Fibroblast of skin of left biceps (primary cell): ENCODE measurements at places on chromosomes 13 and 19.
A peak's percentile ranks its signal among the peaks of the same experiment; 100 is the strongest.

DNA sequence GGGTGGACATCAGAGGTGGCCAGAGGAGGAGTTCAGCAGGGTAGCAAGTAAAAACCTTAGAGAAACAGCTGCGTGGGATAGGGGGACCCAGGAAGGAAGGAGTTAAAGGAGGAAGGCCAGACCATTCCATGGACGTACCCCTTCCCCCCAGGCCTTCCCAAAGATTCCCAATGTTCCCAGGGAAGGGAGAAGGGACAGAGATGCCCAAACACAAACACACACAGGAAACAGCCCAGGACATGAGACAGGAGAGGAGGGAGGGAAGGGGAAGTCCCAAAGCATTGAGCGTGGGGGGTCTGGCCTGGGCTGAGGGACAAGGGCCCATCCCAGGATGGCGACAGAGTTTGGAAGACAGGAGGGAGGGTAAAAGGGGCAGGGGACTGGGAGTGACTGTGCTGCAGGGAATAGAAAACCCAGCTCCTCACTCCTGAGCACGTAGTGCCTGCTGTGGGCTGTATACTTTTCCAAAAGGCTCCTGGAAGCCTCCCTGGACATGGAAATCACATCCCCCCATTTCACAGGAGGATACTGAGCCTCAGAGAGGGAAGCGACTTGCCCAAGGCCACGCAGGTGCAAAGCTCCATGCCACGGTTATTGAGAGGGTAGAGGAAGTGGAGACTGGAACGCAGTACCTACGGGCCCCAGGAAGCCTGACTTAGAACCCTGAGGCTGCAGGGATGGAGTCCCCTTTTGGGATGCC is 1.1 kb downstream of the SYDE1 start:
- DNase-seq: no peak

DNA sequence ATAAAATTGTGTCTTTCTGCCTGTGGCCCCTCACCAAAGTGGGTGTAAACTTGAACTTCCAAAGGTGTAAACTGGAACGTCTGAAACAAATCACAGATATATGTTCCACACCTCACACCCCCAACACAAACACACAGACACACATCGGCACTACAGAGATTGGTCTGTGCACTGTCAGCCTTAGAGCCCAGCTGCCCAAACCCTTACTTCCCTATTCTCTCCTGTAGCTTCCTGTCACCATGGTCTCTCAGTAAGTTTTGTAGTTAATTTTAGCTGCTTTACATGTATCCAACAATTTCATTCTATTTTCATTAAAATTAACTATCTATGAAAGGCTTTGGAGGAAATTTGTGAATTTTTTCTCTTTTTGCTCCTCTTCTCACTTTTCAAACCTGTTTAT is 5.4 kb downstream of the TM9SF2 start:
- no peak for DNase-seq

GRCh38 chr19:517721-518597 is 10.7 kb downstream of the TPGS1 start:
- DNase-seq: peak; percentile 96

GRCh38 chr19:10535613-10536012 is 8.1 kb upstream of the ATG4D start:
- DNase-seq: no peak

- DNase-seq: no peak
These were observed 49.6 kb downstream of the MLLT1 start for GRCh38 chr19:6229951-6230712.

DNA sequence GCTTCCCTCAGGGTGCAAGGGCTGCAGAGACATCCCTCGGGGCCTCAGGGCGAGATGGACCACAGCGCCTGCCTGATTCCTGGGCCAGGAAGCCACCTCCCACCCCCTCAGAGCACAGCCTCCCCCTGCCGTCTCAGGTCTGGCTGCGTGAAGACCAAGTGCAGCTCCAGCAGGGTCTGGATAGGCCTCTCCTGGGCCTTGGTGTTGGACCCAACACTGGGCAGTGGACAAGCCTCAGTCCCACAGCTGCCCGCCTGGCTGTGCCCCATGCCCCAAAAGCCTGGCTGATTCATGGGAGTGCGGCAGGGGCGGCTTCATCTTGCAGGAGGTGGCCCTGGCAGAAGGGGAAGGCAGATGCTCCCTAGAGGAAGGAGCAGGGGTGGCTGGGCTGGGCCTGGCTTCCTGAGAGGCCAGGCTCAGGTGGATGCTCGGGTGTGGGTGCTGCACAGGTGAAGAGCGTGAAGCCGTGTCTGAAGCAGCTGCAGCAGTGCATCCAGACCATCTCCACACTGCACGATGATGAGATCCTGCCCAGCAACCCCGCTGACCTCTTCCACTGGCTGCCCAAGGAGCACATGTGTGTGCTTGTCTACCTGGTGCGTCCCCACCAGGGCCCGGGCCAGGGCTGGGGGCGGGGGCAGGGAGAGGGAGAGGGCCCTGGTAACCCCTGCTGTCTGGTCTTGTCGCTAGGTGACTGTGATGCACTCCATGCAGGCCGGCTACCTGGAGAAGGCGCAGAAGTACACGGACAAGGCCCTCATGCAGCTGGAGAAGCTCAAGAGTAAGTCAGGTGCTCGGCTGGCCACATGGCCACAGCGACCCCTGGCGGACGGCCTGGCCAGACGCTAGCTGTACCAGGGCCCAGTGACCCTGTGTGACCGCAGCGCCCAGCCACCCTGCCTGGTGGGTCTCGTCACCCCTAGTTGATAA is 21.7 kb downstream of the MAU2 start:
- DNase-seq: no peak

DNA sequence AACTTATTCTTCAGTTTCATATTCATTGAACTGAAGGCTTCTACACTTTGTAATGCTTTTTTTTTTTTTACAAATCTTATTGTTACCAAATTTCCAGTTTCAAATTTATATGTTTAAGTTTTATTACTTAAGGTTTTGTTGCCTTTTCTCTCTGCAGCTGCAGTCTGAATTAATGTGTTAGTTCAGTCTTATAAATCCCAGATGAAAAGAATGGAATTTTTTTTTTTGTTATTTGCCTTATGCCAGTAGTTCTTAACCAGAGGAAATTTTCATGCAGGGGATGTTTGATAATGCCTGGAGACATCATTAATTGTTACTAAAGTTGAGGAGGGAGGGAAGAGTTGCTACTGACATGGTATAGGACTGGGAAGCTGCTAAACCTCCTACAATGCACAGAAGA is 367.9 kb upstream of the SPRY2 start:
- DNase-seq: no peak

DNA sequence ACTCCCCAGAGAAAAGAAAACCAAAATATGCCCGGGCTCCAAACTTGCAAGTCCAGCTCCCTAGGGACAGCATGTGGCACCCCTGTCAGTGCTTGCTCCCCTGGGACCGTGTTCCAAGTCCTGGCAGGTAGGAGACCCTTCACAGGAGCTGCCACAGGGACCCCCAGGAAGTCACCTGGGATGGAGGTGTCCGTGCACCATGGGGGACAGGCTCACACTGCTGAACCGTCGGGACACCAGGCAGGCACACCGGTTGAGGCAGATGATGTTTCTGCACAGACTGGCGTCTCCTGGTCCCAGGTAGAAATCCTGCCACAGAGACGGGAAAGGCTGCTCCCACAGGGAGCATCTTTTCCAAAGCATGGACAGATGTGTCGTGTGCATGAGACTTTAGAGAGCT is 11.7 kb upstream of the PROZ start:
- DNase-seq: no peak

- no peak for DNase-seq
These were observed 507.4 kb downstream of the DACH1 start for GRCh38 chr13:71359641-71360040.

GRCh38 chr19:6406401-6406800 is 13.4 kb upstream of the GTF2F1 start:
- DNase-seq: no peak

GRCh38 chr13:49821216-49822009 is 28.9 kb upstream of the KPNA3 start:
- no peak for DNase-seq

- DNase-seq: no peak
These were observed 5.7 kb downstream of the ISOC2 start for GRCh38 chr19:55455576-55456235.

DNA sequence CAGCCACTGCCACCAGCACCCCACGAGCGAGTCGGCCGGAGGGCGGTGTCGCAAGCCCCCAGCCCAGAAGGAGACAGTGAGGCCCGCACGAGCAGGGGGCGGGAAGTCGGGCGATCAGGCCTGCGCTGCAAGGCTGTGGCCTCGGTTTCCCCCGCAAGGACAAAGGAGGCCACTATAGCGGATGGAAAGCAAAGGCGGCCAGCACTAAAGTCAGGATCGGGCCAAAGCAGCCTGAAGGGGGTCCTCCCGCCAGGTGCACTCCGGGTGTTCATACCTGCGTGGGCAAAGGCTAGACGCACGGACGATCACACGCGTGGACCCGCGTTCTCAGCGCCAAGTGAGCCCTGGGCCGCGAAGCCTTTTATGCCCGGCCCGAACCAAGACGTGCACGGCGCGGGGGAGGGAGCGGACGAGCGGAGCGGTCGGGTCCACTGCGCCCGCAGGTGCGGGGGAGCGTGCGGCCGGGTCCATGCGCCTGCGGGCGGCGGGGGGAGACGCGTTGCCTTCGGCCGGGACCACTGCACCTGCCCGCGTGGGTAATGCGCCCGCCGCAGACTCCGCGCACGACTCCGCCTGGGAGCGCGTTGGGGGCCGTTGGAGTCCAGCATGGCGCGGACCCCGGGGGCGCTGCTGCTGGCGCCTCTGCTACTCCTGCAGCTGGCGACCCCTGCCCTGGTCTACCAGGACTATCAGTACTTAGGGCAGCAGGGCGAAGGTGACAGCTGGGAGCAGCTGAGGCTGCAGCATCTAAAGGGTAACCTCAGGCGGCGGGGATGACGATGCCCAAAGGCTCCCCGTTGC is at the start of the genes PRDX2 and THSD8:
TSS of gene PRDX2 (minus strand) at position 335 of the 801 bp plus-strand sequence. CDS start 539 bp downstream, outside the sequence.
TSS of gene THSD8 (plus strand) at position 604 of the 801 bp plus-strand sequence. CDS start at position 607, 3 bp downstream.
- no peak for DNase-seq

- no peak for DNase-seq
These were observed 595 bp upstream of the GPR183 start for GRCh38 chr13:99307648-99308339.

- no peak for DNase-seq
These were observed 147.1 kb downstream of the URI1 start for GRCh38 chr19:30089086-30089665.

DNA sequence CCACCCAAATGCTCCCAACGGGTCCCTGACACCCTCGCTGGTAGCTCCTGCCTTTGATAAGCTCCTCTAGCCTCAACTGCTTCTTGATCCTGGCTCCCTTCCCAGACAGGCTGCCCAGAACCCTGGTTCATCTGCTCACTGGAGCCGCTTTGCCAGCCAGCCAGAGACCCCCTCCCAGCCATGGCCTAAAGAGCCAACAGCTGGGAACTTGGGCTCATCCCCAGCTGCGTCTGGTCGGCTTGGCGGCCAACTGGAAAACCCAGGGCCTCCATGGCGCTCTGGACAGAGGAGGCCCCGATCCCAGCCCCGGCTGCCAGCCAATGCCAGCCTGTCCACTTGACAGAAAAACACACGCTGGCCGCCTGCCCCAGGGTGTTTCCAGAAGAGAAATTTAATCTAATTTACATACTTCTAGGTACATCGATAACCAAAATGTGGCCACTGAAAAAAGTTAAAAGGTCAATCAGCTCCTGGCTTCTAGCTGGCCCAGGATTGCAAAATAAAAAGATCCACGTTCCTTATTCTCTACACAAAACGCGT is 3.0 kb upstream of the AKAP8L start:
- DNase-seq: no peak

- no peak for DNase-seq
These were observed 16.2 kb downstream of the PLPP2 start for GRCh38 chr19:275000-275399.

GRCh38 chr13:110377178-110377825 is 70.2 kb downstream of the COL4A2 start:
- no peak for DNase-seq

GRCh38 chr13:59755632-59756290 is 408.0 kb downstream of the DIAPH3 start:
- no peak for DNase-seq

GRCh38 chr19:18859676-18860301 is 28.0 kb downstream of the UPF1 start:
- no peak for DNase-seq

- DNase-seq: no peak
These were observed 114.3 kb upstream of the SERP2 start for GRCh38 chr13:44259045-44260027.

DNA sequence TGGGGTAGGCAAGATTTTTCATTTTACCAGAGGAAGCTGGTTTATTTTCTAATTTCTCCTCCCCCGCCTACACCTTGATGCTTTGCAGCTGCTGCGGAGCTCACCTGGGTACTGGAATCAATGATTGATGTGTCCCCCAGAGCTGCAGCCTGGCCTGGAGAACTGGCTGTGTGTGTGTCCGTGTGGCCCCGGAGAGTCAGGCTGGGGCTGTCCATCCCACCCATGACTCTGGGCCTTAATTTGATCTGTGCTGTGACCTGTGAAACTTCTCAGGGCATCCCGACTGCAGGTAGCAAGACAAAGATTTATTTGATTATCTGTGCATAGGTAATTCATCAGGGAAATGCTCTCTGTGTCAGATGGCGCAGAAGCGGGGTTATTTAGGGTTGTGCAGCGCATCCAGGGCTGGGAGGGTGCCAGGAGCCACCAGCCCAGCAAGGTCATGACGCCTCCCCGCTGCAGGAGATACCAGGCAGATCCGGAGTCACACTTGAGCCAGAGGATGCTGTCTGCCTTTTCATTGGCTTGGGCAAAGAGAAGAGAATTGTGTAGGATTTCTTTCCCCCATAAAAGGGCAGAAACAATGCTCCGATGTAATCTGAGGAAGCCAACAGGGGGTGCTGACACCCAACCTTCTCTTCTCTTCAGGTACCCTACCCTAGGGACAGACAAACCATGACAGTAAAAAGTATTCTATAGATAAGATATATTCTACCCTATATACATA is 346.6 kb downstream of the TSHZ3 start:
- no peak for DNase-seq

DNA sequence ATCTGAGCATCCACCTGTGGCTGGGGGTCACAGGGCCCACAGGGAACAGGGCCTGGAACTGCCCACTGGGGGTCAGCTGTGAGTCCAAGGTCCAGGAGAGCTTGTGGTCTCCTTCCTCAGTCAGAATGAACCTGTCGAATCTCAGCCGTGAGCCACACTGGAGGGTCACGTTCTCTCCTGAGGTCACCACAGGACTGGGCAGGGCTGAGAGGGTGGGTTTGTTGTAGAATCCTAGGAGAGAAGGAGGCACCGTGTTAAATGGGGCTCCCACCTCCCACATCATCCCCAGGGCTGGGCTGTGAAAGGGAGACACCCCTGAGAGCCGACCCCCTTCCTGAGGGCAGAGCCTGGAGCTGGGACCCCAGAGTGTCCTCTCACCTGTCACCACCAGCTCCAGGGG is 1.5 kb downstream of the LILRA5 start:
- DNase-seq: no peak

DNA sequence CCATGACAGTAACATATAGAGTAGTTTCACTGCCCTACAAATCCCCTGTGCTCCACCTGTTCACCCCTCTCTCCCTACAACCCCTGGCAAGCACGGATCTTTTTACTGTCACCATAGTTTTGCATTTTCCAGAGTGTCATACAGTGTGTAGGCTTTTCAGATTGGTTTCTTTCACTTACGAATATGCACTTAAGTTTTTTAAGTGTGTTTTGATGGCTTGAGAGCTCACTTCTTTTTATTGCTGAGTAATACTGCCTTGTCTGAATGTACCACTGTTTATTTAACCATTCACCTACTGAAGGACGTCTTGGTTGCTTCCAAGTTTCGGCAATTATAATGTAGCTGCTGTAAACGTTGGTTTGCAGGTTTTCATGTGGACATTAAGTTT is 175.1 kb downstream of the ITGBL1 start:
- no peak for DNase-seq
